NCI-H1436 (cell line): ENCODE measurements at places on chromosomes 16 and 17.

DNA sequence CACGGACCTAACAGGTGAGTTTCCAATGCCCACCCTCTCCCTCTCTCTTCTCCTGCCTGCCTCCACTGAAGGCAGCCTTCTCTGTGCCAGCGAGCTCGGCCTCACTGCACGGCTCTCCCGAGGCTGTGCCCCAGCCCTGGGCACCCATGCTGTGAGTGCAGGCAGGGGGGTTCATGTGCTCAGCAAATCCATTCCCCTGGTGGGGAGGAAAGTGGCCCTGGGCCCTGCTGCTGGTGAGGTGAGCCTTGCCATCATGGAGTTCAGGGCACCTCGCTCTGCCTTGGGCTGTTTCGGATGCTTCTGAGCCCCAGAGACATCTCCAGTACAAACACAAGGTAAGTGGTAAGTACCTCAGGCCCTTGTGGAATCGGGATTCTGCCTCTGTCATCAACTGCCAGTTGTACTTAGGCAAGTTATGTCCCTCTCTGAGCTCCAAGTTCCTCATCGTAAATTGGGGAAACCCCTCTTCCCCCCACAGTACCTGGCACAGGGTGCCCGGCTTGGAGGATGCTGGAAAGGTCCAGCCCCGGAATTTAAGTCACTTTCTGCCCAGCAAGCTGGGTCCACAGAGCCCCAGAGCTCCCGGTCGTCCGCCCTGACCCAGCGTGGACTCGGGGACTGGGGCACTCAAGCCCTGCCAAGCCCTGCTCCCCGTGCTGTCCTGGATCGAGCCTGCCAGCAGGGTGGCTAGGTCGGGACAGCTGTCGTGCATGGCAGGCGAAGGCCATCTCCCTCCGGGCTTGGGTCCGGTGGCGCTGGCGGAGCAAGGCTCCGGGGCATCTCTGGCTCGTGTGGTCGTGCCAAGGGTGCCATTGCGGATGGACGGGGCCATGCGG, 684 bp upstream of the NUDT16L1 start:
- no peak for DNase-seq

GRCh38 chr17:7176841-7177190, 2.4 kb downstream of the ASGR1 start:
- DNase-seq, result no peak

GRCh38 chr17:64617125-64617780, 44.9 kb downstream of the SMURF2 start:
- no peak for DNase-seq

GRCh38 chr17:11340803-11341202, 99.8 kb downstream of the SHISA6 start:
- DNase-seq, result no peak

DNA sequence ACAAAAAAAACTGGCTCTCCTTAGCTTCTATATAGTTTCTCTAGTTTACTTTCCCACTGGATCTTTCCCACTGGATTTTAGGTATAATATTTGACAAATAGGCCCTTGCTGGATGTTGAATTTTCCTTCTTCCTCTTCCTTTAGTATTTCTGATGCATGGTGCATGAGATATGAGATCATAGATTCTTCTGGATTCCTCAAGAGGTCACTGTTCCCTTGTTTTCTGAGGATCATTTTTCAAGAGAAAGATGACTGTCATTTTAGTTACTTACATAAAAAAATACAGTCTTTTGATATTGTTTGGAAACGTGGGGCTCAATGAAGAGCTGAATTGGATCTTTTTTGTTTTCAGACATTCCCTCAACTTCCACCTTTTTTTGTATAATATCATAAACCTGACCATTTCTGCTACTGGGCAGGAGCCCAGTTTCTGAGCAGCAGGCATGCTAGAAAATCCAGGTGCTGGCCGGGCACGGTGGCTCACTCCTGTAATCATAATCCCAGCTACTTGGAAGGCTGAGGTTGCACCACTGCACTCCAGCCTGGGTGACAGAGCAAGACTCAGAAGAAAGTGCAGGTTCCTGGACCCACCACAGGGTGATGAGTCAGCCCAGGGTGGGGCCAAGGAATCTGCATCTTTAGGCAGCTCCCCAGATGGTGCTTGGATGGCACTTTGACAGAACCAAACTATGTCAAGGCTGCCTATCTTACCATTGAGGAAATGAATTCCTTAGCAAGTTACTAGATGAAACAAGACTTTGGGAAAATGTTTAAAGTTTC, 70.3 kb downstream of the SDR42E1 start:
- DNase-seq, result peak; percentile 41

GRCh38 chr16:14600164-14600563, 29.9 kb downstream of the PARN start:
- peak; percentile 2 for DNase-seq

GRCh38 chr17:82299452-82299851, 18.0 kb downstream of the CD7 start:
- no peak for DNase-seq

GRCh38 chr16:88056212-88056611, 105.0 kb downstream of the BANP start:
- no peak for DNase-seq

- DNase-seq, result no peak
These were observed 27.3 kb downstream of the RNF213 start for GRCh38 chr17:80287806-80288567.

DNA sequence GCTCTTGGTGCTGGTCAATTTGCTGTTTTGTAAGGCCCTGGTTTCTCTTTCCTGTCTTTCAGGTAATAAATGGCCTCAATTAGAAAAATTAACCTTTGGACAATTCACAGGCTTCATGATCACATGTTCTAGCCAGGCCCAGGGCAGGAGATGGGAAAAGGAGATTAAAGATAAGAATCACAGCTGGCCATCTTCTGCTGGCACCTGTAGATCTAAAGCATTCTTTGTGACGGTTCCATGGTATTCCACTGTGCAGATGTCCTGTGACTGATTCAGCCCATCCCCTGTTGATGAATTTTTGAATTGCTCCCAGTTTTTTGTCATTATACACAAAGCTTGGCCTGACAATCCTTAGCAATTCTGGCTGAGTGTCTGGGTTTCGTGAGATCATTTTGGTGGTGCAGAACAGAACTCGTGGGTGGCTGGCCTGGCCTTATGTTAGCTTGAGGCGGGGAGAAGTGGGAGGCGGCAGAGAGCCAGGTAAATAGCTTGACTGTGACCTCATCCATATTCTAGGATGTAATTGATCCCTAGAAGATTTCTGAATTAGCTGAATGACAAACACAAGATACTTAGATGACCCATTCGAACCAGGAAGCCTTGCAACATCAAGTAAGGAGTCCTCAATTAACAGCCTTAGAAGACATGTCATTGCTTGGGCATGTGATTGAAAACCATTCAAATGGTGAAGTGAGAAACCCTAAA, 14.1 kb downstream of the TMC5 start:
- no peak for DNase-seq

GRCh38 chr17:52025236-52025635, 133.3 kb downstream of the CA10 start:
- DNase-seq, result no peak

GRCh38 chr16:66159987-66160386, 206.5 kb upstream of the CDH5 start:
- no peak for DNase-seq

DNA sequence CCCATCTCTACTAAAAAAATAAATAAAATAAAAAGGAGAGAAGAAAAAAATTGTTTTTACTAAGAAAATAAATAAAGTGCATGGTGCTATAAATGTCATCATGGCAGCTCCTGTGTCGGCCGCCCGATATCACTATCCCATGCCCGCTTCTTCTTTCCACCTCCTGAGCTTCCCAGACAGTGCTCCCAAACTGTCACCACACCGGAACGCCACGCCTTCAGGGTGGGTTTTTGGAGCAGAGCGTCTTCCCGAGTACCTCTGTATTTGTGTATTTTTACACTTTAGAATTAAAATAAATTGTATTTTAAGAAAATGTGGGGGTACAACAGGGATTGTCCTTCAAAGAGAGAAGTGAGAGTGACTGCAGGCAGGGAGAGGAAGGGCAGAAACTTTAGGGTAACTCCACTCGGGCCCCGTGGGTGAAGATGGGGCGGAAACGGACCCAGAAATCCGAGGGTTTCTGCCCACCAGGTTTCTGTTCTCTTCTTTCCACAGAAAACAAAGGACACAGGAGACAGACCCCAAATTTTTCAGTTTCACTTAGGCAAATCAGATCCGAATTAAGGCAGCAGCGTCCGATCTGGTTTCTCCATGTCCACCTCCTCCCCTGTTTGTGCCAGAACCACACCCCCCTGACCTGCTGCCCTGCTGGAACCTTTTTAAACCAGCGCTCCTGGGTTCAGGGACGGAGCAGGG, 3.6 kb upstream of the ITGAX start:
- DNase-seq, result no peak

DNA sequence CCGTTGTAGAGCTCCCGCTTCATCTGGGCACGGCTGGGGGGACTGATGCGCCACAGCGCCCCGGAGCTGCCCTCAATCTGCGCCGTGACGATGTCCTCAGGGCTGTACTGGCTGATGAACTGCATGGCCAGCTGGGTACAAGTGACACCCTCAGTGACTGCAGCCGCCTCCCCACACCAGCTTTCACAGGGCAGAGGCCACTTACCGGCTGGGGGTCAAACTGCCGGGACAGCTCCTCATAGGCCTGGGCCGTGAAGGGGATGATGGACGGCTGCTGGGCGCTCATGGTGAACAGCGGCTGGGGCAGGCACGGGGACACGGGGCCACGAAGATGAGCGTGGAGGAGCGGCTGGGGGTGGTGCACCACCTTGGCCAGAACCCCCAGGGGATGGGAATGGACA, 10.3 kb downstream of the CTU2 start:
- no peak for DNase-seq

- no peak for DNase-seq
These were observed 2.6 kb downstream of the ADCY9 start for GRCh38 chr16:4113358-4114256.

DNA sequence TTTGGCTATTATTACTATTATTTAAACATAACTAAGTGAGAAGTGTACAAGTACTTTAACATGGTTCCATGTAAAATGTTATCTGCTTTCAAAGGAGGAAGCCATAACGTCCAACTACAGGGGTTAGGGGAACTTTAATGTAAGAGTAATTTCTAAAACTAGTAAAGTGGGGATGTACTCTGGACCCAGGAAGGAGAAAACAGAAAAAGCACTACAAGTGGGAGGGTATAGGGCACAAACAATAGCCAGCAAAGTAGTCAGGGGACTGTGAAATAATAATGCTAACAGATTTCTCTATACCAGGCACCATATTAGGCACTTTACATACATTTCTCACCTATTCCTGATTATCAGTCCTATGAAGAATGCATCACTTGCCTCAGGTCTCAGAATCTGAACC, 19.6 kb downstream of the USP31 start:
- DNase-seq, result no peak

- DNase-seq, result no peak
These were observed 23.3 kb downstream of the LIMD2 start for GRCh38 chr17:63676584-63676983.

DNA sequence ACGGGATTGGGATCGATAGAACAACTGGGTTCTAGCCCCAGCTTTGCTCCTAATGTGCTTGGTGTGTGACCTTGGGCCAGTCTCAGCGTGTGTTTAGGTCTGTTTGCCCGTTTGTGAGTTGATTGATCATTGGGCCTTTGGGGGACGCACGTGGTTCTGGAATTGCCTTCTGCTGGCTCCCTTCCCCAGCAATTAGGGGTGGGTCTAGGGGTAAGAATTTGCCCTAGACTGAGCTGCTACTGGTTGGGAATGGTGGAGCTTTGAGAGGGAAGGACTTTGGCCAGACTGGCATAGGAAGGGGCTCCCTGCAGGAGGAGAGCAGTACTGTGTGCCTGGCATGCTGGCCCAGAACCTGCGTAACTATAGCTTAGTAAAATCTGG, 1.5 kb downstream of the SPNS2 start:
- DNase-seq, result no peak

- DNase-seq, result peak; percentile 93
These were observed 48.9 kb downstream of the MRM1 start for GRCh38 chr17:36650096-36650775.

DNA sequence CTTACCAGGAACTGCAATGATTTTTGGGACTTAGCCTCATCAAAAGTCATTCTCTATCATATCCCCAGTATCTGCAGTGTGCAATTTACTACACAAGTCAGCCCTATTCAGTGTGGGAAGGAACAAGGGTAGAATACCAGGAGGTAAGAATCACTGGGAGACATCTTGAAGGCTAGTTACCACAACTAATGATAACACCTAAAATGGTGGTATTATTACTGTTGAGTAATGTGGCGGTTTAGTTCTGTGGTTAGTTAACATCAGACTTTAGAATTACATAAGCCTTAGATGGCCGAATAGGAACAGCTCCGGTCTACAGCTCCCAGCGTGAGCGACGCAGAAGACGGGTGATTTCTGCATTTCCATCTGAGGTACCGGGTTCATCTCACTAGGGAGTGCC, 567.9 kb upstream of the CDH11 start:
- no peak for DNase-seq

DNA sequence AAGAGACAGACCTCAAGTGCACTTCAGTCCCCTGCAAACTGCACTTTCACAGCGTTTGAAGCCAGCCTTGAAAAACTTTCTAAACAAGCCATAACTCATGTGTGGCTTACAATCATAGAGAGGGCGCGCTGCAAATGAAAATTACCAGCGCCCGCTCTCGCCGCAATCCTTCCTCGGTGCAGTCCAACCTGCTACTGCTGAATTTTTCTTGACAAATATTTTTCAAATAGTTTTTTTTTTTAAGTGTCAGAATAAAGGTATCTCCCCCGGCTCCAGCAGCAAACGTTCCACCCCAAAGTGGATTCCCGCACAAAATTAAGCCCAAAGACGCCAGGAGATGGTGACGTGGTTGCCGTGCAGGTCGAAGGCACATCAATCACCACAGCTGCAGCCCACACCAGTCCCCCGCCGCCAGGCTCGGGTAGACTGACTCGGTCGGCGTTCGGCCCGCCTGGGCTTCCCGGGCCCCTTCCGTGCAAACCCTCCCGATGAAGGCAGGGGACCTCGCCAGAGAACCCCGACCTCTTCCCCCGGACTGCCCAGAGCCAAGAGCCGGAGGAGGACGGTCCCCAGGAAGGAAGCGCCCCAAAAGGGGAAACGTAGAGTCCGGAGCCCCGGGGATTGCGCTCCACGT, 630 bp downstream of the GRB2 start:
- no peak for DNase-seq

DNA sequence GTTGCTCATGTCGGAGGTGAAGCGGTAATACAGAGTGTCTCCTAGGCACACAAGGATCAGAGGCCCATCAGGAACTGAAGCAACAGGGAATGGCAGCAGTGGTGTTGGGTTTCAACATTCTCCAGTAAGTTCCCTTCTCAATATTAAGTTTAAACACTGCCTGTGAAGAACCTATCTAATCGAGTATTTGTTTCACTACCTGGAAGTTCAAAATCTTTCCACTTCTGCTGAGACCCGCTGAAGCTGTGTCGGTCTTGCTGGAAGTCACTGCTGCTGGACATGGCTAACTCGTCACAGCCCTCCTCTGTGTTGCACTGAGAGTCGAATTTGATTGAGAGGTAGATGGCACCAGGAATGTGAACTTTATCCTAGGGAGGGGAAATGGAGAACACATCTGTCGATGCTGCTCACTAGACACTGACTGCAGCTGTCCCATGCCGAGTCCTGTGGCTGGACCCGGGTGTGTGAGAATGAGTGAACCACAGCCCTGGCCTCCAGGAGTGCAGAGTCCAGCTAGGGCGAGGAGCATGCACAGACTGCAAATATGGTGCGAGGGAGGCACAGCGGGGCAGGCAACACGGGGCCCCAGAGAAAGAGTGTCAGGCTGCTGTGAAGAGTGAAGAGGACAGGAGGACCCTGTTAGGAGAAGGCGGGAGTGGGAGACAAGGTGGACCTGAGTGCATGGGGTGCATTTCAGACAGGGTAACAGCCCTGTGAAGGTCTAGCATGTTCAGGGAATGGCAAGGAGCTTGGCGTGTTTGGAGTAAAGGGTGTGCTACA, 50.1 kb upstream of the ATP2A3 start:
- no peak for DNase-seq
